T-helper 1 cell (primary cell): ENCODE measurements at places on chromosomes 12 and 14.

DNA sequence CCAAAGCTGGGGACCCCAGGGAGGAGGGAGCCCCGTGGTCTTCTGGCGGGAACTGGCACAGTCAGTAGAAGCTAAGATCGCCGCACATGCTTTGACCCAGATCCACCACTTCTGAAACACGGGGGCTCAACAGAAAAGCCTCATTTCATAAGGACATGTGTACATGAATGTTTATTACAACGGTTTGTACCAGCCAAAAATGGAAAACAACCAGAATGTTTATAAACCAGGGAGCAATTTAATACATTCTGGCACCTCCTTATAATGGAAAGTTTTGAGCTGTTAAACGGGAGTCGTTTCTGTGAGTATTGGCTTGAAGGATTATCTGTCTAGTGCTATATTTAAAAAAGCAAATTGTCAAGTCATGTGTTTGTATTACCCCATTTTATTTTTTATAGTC lies 7.3 kb upstream of the TMEM179 start:
- no peak for DNase-seq

DNA sequence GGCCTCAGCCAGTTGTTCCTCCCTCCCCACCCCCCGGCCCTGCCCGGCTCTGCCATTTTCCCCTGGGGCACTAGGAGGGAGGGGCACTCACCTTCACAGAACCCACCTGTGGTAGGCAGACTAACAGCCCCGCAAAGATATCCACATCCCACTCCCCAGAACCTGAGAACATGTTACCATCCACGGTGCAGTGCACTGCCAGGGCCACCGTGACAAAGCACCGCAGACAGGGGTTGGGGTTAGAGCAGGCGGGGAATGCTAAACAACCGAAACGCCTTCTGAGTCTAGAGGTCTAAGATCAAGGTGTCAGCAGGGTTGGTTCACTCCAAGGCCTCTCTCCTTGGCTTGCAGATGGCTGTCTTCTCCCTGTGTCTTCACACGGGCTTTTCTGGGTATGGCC lies 57.4 kb upstream of the NCOR2 start:
- no peak for DNase-seq

GRCh38 chr12:44246482-44247105 lies 410.7 kb downstream of the TMEM117 start:
- DNase-seq, result no peak

DNA sequence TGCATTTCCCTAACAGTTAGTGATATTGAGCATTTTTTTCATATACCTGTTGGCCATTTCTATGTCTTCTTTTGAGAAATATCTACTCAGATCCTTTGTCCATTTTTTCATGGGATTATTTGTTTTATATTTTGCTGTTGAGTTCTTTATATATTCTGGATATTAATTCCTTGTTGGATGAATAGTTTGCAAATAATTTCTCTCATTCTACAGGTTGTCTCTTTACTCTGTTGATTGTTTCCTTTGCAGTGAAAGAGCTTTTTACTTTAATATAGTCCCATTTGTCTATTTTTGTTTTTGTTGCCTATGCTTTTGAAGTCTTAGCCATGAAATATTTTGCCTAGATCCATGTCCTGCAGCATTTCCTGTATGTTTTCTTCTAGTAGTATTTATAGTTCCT lies 11.5 kb upstream of the SLC4A8 start:
- DNase-seq, result no peak

- no peak for DNase-seq
Observed at GRCh38 chr14:78974691-78975090, 804.5 kb downstream of the NRXN3 start.

DNA sequence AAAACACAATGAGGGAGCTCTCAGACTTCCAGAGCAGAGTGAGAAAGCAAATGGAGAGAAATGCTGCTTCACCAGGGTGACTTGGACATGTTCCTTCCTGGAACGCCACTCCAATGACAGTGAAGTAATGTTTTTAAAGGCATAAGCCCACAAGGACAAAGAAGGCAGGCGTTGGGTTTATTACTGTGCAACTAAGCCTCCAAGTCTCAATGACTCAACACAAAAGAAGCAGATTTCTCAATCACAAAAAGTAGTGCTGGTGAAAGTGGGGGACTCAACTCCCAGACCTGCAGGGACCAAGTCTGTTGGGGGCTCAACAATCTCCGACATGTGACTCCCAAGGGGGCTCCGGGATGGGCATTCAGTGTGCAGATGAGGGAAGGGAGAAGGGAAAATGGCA lies 505.2 kb downstream of the BCL11B start:
- no peak for DNase-seq
